ENCODE measurements at places on chromosomes 2 and 18.

GRCh38 chr18:59708988-59709387 is 11.8 kb upstream of the CCBE1 start:
- no peak for DNase-seq

DNA sequence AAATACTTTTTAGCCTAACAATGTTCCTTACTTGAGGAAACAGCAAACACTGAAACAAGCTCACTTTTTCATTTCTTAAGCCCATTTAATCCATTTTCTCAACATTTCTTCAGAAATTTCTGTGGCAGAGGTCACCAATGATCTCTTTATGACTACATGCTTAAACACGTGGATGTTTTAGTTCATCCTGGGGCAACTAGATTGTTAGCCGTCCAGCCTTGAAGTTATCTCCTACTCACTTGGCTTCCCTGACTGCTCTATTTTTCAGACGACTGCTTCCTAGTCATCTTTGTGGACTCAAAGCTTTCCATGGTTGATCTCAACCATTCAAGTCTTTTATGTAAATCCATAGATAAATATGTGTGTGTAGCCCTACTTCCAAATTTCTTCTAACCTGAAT is 24.1 kb downstream of the CD302 start:
- no peak for DNase-seq

DNA sequence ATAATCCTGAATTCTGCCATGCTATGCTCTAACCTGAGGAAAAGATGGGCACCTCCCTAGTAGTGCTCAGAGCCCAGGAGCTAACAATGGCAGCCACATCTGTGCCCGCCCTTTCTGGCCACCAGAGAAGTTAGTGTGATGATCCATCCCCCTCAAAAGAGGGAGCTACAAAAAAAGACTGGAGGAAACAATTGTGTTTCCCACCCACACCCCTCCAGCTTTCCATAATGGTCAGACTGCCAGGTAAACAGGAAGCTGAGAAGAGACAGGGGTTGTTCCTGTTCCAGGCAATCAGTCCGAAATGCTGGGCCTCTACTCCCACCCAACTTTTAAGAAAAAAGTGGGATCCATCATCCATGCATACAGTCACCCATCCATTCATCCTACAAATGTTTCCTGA is 3.2 kb downstream of the TBC1D8 start:
- DNase-seq, result no peak

GRCh38 chr2:137999273-137999672 is 35.0 kb downstream of the HNMT start:
- DNase-seq, result no peak

All from fibroblast of villous mesenchyme (primary cell).